ENCODE measurements at places on chromosomes 2 and 18. TPM values are rescaled to one million over a fixed set of nuclear protein-coding genes. Genes with fewer than 3 reads are reported as not detected.
A peak's percentile ranks its signal among the peaks of the same experiment; 100 is the strongest.

EML6 gene
- not detected for total RNA-seq

FOXD4L1 gene
- total RNA-seq, result not detected

DSG1 gene
- not detected for total RNA-seq

LBX2 gene
- 28.5 TPM for total RNA-seq

SPEG gene
- 22.9 TPM for total RNA-seq

HTR2B gene
- total RNA-seq, result 0.51 TPM

POTEI gene
- not detected for total RNA-seq

MAL gene
- total RNA-seq, result 1.4 TPM

GRCh38 chr2:140508756-140509155 lies 1622.1 kb downstream of the LRP1B start:
- no peak for DNase-seq

DNA sequence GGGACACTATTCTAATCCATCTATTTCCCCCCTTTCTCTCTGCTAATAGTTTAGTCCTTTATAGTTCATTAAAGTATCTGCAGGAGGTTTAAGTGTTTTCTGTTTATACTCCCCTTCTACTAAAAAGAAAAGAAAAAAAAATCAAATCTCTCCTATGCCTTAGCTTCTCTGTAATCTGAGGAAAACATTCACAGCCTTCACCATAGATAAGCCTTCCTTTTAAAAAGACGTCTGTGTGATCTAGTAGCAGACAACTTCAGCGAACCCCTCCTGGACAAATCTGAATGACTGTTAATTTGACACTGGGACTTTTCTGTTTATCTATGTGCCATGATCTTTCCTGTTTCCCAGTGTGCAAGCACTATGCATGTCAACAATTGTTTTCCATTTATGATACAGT lies 70.4 kb upstream of the CDH19 start:
- no peak for DNase-seq

- DNase-seq, result no peak
These were observed 420.2 kb downstream of the SUCLG1 start for GRCh38 chr2:84038866-84039265.

- DNase-seq, result no peak
These were observed 1579.7 kb upstream of the SLC39A10 start for GRCh38 chr2:194077366-194077765.

- no peak for DNase-seq
These were observed 265.7 kb downstream of the TCF4 start for GRCh38 chr18:55322178-55322735.

- DNase-seq, result peak; percentile 50
These were observed 35.5 kb upstream of the TTR start for GRCh38 chr18:31555971-31556747.

GRCh38 chr18:9482790-9483189 lies 7.5 kb downstream of the RALBP1 start:
- no peak for DNase-seq

DNA sequence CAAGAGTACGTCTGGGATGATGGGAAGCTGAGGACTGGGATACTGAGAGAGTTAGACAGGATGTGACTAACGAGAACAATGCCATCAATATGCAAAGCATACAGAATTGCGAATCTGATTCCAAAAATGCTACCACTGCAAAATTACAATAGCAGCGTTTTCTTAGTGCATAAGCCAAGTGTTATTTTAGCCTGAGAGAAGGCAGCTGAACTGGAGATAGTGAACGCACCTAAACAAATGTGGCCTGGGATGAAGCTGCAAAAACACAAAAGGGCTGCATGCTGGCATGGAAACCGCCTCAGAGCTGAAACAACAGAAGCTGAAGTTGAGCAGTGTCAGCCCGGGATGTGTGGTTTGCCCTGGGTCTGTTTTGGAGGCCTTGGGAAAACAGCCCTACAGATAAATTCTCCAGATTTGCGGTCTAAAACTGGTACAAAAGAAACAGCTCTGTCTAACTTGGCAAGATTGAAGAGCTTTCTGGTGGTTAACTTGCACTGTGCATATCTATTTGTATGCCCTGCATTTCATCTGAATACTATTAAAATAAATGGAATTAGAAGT lies 45.5 kb downstream of the LYPD6 start:
- DNase-seq, result no peak

DNA sequence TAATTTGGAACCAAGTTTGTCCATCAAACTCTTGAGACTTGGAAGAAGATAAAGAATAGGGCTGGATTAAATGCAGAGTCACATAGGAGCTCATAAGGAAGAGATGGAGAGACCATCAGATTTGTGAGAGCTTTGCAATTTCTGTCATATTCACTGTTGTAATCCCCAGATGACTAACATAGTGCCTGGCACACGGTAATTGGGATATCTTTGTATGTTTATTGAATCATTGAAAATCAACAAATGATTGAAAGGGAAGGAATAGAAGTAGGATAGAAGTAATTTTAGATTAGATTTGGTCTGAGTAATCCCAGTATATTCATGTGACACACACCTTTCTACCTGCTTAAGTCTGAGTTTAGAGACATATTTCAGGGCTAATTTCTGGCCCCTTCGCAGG lies 75.4 kb downstream of the LCLAT1 start:
- no peak for DNase-seq

DNA sequence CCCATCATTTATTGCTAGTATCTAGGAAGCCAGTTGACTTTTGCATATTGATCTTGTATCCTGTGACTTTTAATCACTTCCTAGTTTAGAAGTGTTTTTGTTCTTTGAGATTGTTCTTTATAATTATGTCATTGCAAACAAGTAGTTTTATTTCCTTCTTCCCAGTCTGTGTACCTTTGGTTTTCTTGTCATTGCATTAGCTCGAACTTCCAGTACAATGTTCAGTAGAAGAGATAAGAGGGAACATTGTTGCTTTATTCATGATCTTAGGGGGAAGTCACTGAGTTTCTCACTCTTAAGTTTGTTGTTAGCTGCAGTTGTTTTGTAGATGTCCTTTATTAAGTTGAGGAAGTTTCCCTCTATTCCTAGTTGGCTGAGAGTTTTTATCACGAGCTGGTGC lies 61.0 kb downstream of the TRAPPC12 start:
- DNase-seq, result no peak

DNA sequence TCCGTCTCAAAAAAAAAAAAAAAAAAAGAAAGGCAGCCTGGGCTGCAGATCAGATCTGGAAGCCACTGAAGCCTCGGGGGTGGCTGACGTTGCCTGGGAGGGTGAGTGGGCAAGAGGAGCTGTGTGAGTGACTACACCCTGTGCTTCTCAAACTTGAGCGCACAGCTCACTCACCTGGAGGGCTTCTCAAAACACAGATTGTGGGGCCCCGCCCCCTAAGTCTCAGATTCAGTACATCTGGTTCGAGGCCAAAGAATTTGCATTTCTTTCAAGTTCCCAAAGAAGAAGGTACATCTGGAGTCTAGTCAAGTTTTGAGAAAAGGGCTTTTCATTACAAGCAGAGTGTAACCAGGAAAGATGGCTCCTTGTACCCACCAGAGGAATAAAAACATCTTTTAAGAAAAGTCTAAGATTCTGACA lies 97.7 kb upstream of the CAB39 start:
- no peak for DNase-seq

GRCh38 chr18:63161761-63162195 lies 157.8 kb downstream of the BCL2 start:
- DNase-seq, result peak; percentile 74

GRCh38 chr18:77145364-77145901 lies 12.8 kb upstream of the MBP start:
- no peak for DNase-seq

DNA sequence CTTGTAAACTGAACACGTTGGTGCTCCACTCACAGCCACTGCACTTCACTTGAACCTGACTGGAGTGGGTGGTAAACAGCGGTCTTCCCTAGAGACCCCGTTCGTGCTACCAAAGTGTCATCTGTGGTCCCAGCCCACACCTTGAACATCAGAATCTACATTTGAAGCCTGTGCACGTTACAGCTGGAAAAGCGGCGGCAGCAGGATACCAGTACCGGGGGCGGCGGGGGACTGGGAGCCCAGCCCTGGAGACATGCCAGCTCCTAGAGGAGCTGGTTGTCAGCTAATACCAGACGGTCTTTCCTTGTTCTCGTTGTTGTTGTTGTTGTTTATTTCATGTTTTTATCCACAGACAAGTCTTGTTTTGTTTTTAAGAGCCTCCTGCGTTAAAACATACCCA lies 156.7 kb downstream of the WDSUB1 start:
- DNase-seq, result no peak

DNA sequence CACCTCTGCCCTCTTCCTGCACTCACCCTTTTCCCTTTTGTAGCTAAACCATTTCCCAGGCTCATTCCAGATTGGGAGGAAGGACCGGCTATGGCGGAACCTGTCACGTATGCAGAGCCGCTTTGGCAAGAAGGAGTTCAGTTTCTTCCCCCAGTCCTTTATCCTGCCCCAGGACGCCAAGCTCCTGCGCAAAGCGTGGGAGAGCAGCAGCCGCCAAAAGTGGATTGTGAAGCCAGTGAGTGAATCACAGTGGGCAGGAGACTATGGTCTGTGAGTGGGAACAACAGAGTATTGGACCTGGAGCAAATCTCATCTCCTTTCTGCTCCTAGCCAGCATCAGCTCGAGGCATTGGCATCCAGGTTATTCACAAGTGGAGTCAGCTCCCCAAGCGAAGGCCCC lies 35.0 kb upstream of the CYP27A1 start:
- DNase-seq, result no peak

DNA sequence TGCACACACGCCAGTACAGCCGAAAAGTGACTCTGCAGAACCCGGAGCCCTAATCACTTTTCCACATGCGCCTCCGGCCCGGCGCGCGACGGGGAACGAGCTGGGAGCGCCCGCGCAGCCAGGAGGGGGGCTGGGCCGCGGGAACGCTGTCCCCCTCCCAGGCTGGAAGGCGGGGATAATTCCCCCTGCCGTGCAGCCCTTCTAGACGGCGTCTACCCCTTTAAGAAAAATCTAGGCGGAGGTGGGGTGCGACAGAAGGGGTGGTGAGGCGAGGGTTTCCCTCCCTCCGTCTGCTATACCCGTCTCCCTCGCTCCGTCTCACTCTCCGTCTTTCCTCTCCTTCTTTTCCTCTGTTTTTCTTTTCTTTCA lies 2.4 kb downstream of the CYP26B1 start:
- peak; percentile 87 for DNase-seq

GRCh38 chr2:226794196-226794661 lies 5.4 kb downstream of the IRS1 start:
- no peak for DNase-seq

DNA sequence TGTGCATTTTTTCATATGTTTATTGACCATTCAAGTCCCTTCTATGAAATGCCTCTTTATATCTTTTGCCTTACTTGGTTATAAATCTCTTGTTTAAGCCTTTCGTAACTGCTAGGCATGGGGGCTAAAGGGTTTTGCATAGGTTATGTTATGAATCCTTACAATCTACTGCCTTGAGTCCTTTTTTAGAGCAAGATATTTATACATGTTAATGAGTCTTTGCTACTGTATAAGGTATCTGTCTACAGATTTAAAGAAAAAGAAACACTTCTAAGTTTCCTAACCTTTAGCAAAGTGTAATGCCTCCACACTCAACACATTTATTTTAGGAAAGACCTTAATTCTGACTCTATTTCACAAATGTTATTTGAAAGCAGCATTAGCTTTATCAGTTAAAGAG lies 43.6 kb upstream of the XPO1 start:
- no peak for DNase-seq

DNA sequence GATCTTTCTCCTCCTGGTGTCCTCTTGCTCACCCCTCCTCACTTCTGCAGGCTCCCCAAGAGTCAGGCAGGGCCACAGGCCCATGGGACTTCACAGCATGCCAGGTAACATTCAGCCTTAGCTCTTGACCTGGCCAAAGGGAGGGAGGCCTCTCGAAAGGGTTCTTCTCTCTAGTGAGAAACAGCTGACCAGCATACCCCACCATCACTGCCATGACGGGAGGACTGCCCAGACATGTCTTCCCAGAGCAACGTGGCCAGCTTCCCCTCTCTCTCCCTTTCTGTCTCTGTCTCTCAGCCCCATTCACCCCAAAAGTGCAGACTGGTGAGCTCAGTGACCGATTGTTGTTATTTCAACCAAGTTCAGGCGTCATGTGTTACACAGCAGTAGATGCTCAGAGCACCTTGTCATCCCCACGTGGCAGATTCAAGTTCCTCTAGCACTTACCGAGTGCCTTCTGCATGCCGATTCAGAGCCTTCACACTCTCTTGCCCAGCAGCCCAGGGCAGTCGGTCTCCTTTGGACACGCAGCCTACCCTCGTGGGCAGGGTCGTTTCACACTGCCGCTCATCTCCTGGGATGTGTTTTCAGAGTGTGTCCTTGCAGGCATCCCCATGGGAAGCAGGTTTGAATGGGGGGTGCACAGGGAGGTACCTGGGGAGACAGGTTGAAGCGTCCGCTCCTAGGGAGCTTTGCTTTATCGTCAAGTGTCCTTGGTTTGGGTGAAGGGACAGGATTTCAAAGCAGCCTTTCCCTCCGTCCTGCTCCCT lies 259.9 kb downstream of the NDUFA10 start:
- DNase-seq, result no peak

DNA sequence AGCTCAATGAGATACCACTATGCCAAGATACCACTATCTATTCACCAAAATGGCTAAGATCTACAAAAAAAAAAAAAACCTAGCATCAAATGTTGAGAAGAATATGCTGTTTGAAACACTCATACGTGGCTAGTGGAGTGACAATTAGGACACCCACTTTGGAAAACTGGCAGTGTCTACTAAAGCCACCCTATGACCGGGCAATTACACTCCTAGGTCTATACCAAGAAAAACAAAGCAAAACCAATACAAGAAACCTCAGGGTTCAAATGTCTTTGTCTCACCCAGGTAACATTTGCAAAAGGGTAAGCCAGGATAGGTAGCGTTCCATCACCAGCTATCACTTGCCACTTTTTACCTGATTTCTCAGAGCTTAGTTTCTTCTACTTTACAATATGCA lies 123.6 kb upstream of the CAB39 start:
- DNase-seq, result no peak

DNA sequence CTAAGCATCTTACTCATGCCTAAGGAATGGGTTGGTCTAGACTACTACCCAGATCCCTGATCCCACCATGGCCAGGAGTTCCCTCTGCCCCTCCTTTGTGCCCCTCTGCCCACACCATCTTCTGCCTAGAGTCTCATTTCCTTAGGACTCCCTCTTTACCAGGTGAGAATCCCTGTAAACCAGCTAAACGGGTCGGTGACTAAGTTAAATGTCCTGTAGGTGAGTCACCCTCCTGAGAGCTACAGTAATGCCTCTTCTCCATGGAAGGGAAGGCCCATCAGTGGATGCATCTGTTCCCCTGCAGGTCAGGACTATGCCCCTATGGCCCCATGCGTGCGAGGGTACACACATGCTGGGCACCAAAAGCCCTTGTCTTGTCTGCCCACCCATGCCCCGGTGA lies 25.4 kb downstream of the PTGR3 start:
- DNase-seq, result peak; percentile 37
